ENCODE measurements at places on chromosomes 12 and 14.

DNA sequence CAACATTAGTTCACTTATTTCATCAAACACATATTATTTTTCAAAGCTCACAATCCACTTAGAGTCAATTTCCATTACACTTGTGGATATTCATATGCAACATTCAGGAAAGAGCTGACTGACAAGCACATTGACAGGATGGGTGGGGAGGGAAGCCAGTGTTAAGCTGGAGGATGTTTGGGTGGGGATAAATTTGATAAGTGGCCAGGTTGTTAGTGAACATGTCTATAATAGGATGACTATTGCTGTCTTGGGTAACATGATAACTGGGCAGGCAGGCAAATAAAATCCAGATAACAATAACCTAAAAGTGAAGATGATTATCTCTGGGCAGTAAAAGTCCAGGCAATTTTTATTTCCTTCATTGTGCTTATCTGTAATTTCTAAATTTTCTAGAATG, 73.8 kb upstream of the OSBPL8 start:
- DNase-seq: no peak

GRCh38 chr12:97308576-97309198, 153.9 kb upstream of the RMST start:
- DNase-seq: peak; percentile 14

DNA sequence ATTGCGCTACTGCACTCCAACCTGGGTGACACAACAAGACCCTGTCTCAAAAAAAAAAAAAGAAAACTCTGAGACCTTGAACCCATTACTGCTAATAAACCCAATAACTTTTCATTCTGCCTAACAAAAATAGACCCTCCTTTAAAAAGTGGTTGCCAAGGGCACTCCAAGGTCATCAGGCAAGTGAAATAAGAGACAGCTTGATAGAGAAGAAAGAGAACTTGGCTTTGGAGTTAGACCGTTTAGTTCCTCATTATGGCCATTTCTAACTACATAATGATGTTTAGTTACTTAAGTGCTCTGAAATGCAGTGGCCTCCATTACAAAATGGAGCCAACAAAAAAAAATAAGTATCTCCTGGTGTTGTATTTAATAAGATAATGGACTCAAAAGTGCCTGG, 55.9 kb downstream of the PHLDA1 start:
- DNase-seq: no peak

DNA sequence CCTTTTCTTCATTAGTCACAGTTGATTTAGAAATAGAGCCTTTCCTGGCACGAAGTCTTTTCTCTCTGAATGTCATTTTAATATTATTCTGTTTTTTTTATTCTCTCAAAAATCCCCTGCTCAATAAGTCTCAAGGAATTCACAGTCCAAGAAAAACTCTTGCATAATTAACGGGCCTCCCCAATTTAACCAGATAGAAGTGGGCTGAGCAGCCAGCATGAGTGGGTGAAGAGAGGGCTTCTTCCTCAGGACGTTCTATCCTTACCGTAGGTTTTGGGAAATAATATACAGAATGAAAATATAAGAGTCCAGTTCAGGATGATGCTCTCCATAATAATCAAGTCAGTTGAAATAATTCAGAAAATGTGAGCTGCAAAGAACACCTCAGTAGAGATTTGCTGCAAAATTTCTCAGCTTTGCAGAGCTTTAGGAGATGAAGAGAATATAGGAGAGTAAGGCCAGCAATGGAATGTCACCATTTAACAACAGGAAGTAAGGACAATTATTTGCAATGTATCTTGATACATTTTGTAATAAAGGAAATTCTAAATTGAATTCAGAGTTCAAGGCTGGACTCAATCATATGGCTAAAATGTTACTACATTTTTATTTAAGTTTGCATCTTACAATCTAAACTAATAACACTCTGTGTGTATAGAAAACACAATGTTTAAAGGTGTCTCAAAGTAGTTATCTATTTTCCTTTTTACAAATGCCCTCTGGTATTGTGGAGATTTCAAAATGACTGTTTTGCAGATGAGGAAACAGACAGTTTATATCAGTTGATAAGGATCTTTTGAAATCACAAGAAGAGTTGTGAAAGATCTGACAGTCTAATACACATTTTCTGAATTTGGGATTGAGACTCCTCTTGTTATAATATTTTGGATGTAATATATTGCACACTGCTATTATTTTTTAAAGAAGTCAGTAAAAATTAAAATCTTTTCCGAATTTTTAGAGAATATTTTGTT, 1724.1 kb upstream of the SEL1L start:
- DNase-seq: no peak

DNA sequence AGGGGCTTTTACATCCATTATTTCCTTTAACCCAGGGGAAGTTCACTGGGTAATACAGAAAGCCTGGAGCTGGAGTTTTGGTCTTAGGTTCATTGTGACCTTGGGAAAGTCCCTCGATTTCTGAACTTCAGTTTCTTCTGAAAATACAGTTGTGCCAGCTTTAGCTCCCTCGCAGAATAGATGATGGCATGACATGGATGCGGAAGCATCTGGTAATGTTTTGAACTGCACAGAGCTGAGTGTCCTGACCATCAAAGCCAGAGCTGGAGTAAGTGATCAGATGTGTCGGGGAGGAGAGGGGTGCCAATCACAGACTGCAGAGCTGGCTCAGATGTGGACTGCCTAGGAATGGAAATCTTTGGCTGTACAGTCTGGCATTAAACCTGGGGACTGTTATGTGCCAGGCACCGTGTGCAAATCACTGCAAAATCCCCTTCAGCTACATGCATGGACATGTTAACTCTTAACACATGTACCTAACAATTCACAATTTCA, 180.9 kb downstream of the ETV6 start:
- no peak for DNase-seq

- peak; percentile 60 for DNase-seq
Observed at GRCh38 chr14:96098309-96098998, 59.3 kb downstream of the C14orf132 start.

- DNase-seq: no peak
Observed at GRCh38 chr12:51320311-51320694, 3.7 kb downstream of the BIN2 start.

- DNase-seq: no peak
Observed at GRCh38 chr12:63958876-63959580, 114.5 kb downstream of the SRGAP1 start.

GRCh38 chr14:51147183-51147582, 52.3 kb upstream of the TRIM9 start:
- no peak for DNase-seq

- DNase-seq: no peak
Observed at GRCh38 chr12:15603474-15604085, 185.6 kb downstream of the EPS8 start.

DNA sequence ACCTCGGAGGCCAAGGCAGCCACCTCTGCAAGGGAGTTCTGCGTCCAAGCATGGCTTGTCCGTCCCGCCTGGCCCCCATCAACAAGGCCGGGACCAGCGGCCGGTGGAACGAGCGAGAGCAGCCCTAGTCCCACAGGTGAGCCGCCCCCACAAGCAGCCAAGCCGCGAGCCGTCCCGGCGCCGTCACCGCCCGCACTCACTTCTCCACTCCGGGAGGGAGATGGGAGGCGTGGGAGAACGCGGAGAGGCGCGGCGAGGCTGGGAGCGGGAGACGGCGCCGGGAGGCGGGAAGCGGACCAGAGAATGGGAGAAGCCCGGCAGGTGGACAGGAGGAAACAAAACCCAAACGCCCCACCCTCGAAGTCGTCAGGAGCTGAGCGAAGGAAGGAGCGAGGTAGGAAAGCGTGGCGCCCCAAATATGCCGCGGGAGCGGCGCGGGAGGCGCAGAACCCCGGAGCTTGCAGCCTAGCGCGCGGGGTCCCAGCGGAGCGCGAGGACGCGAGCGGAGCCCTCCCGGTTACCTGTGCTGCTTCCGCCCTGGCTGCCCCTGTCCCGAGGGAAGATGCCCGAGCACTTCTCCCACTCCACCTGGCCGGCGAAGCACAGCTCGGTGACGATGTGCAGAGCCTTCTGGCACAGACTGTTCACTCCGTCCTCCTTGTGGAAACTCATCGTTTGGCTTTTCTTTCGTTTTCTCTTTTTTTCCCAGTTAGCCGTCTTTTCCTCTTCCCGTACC, 600 bp downstream of the SYT10 start:
- no peak for DNase-seq

DNA sequence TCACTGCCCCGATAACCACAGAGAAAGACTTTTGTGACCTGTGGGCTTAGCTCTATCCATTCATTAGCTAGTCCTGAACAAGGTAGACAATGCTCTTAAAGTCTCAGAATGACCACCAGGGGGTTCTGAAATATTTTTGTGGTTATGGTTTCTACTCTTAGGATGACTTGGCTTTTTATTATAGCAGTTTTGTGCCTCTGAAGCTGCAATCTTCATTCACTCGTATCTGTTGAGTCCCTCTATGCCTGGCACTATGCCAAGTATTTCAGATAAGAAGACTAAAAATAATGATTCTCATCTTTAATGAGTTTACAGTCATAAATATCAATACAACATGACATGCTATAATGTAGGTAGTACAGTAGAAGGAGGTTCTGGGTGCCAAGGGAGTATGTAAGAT, 130.8 kb upstream of the TRHDE start:
- no peak for DNase-seq

- no peak for DNase-seq
Observed at GRCh38 chr12:57196439-57196838, 20.2 kb upstream of the NXPH4 start.

DNA sequence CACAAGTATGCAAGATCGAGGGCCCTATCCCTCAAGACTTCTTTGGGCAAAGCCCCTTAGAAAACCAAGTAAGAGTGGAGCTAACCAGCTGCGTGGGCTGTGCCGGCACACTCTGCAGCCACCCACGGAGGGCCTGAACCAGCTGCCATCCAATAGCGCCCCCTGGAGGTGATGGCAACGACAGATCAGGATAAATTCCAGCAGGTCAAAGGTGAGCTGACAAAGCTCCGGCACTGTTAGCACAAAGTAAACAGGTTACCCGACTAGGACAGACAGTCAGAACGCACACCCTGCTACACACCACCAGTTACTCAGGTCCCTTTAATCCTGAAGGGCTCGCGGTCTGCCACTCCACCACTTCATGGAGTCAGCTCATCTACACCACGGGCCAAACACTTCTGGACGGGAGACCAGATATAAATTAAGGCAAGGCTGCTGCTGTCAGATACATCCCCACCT, 4.9 kb downstream of the ZBTB39 start:
- DNase-seq: peak; percentile 63

GRCh38 chr12:3179731-3180130, 102.6 kb downstream of the TSPAN9 start:
- no peak for DNase-seq

DNA sequence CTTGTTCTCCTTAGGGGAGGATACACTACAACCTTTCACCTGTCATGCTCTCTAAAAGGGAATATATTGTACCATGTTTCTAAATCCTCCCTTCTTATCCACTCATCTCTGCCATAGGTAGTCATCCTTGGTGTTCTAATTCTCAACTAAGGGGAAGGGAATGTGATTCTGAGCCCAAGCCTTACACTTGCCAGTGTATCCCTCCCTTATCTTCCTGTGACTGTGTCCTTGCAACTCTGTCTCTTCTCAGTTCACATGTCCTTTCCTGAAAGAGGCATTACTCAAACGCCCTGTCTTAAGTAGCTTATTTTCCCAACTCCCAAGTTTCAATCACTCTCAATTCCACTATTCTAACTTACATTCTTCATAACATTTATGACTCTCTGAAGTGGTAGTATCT, 44.5 kb upstream of the SYT10 start:
- DNase-seq: no peak

- DNase-seq: peak; percentile 8
Observed at GRCh38 chr12:88247241-88247643, 105.1 kb downstream of the TMTC3 start.

- no peak for DNase-seq
Observed at GRCh38 chr14:65846196-65846868, 433.8 kb downstream of the FUT8 start.

DNA sequence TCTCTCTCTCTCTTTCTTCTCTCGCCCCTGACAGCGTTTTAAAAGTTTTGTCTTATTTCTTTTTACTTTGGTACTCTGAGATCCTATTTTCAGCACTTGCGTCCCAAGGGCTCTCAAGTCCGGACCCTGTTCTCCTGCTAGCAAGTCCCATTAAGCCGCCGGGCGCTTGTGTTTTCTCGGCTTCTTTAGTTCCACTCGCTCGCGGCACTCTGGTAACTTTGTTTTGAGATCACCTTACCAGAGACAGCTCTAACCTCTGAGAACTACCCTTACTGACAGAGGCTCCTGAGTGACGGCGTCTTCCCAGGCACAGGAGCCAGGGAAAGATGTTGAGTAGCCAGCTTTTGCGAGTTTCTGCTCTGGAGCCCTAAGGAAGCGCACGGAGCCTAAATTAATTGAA, 2.7 kb upstream of the MYF5 start:
- no peak for DNase-seq

DNA sequence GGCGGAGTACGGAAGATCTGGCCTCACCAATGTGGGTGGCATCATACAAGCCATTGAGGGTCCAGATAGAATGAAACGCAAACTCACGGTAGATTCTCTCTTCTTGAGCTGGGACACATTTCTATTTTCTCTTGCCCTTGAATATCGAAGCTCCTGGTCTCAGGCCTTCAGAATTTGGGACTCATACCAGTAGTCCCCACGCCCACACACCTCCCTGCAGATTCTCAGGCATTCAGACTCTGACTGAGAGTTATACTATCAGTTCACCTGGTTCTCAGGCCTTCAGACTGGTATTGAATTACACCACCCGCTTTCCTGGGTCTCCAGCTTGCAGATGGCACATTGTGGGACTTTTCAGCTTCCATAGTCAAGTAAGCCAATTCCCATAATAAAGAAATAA, 37.8 kb downstream of the EIF2S3B start:
- DNase-seq: no peak

- no peak for DNase-seq
Observed at GRCh38 chr12:81166790-81167189, 88.9 kb downstream of the ACSS3 start.

DNA sequence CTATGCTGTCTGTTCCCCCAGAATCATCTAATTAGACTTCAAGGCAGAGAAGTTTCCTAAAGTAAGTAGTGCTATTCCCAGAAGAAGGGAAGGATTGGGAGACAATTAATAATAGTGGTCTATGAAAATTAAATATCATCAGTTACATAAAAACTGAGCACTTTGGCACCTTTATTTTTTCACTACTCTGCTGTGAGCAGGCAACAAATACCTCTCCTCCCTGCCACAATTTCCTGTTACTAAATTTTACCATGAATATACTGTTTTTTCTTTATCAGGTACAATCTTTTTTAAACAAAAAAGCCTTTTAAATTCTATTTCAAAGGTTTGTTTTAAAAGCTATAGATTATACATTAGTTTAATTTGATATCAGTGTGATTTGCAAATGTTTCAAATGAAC, 29.4 kb upstream of the KRAS start:
- no peak for DNase-seq

- DNase-seq: no peak
Observed at GRCh38 chr14:30748343-30748742, 126.0 kb upstream of the COCH start.

- no peak for DNase-seq
Observed at GRCh38 chr12:40874868-40875267, 182.6 kb downstream of the CNTN1 start.

- no peak for DNase-seq
Observed at GRCh38 chr14:25120261-25120660, 70.3 kb upstream of the STXBP6 start.
